ENCODE measurements at places on chromosomes 7 and 10.
A peak's percentile ranks its signal among the peaks of the same experiment; 100 is the strongest.

GRCh38 chr10:122112625-122113160, 123.7 kb downstream of the TACC2 start:
- DNase-seq = peak; percentile 21

DNA sequence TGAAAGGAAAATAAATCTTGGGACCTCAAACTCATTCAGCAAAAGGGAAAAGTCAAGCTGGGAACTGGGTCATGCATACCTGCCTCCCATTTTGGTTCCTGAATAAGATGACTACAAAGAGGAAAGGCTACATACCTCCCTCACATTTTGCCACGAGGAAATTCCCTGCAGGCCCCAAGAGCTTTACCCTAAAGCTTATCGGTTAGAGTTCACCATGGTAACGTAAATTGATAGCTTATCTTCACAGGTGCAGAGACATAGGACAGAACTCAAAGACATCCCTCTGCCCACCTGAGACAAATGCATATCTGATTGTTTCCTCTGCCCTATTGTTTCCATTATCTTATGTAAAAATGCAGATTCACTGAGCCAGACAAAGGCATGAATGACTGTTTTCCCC, 31.5 kb upstream of the GRB10 start:
- no peak for DNase-seq

GRCh38 chr10:114545071-114545470, 113.0 kb downstream of the ABLIM1 start:
- no peak for DNase-seq

GRCh38 chr10:125156196-125156595, 4.2 kb downstream of the CTBP2 start:
- DNase-seq = no peak

DNA sequence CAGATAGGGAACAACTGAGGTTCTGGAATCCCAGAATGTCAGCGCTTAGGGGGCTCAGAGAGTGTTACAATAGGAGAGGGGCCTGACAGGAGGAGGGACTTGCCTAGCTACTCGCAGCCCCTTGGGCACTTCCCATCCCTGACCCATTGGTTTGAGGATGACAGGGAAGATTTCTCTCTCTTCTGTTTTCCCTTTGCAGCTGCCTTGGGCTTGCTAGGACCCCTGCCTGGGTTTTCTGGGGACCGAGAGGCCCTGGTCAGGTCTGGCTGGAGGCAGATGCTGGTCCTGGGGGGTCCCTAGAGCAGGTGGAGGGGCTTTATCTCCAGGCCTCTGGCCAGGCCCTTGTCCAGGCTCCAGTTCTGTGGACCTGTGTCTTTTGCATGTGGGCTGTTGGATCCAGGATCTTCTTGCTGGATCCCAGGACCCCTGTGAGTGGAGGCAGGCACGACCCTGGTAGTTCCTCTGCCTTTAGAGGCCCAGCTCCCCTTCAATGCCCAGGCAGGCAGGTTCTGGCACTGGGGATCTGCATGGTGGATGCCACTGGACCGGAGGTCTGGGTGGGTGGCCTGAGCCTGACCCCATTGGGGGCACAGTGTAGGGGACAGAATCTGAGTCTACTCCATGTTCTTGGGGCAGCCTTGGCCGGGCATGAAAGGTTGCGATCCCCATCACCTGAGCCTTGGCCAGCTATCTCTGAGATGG, 26.9 kb downstream of the RAMP3 start:
- no peak for DNase-seq

DNA sequence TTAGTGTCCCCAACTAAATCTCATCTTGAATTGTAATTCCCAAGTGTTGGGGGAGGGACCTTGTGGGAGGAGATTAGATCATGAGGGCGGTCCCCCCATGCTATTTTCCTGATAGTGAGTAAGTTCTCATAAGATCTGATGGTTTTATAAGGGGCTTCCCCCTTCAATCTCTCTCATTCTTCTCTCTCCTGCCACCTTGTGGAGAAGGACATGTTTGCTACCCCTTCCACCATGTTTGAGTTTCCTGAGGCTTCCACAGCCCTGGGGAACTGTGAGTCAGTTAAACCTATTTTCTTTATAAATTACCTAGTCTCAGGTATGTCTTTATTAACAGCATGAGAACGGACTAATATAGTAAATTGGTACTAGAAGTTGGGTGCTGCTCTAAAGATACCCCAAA, 365.6 kb downstream of the ANKRD7 start:
- DNase-seq = no peak

DNA sequence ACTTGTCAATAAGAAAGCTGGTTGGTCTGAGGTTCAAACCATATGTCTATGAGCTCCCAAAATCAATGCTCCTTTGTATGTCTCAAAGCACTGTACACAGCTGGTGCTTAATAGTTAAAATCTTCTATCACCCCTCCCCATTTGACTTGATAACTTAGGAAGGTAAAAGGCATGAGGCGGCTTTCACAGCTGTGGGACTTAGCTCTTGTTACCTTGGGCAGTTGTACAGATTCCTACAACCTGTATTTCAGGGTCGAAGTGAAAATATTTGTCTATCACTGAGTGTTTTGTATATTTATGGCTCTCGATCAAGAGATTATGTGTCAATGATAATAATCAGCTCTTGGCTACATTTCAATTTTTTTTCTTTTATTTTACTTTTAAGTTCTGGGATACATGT, 992 bp upstream of the KIFBP start:
- no peak for DNase-seq

GRCh38 chr7:75637854-75638593, 100.7 kb downstream of the HIP1 start:
- DNase-seq = no peak

DNA sequence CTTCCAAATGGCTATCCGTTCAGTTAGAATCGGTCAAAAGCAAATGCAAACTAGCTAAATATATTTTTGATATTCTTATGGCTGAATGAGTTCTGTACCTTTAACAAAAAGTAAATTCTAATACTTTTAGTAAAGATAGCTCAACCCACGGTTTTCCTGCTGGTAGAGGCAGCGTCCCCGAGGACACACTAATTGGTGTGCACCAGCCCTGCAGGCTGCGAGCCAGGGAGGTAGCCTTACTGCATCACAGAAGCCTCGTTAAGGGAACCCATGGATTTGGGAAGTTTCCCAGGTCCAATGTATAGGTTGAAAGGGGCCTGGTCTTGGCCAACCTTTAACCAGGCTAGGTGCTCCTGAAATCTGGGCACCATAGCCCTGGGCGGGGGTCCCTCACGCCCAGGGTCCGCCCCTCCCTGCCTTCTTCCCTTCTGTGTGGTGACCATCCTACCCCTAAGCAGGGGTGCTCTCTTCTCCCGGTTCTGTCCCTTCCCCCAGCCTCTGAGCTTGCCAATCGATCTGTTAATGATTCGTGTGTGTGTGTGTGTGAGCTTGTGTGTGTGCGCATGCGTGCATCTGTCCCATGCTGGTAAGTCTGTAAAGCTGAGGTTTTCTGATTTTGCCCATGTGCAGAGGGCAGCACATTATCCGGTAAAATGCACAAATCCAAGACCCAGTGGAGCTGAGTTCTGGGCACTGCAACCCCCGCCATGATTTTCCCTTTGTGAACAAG, 191.7 kb downstream of the TCERG1L start:
- no peak for DNase-seq

- no peak for DNase-seq
Observed at GRCh38 chr7:30968294-30968693, 4.5 kb downstream of the GHRHR start.

DNA sequence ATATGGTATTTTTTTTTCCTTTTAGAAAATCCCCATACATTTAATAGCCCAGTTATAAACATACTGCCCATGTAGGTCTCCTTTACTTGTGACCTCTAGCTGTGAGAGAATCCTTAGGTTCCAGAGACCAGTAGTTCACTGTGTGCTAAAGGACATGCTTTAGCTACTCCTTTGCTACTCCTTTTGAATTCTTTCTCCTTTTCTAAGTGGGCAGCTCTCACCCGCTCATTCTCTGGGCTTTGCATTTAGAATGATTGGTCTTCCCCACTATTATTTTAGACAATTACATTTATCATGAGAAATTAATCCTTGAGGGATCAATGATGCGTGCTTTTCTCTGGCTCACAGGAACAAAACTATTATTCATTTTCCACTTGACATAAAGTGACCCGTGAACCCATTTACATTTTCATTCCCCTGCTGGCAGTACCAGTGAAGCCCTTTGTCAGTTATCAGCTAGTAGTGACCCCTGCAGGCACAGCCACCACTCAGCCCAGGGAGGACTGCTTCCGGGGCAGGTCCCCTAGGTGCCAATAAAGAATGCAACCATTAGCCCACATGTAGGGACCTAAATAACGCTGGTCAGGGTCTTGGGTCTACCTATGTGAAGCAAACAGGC, 844.3 kb downstream of the CNTNAP2 start:
- peak; percentile 2 for DNase-seq

- no peak for DNase-seq
Observed at GRCh38 chr7:16234493-16235146, 186.7 kb downstream of the CRPPA start.

DNA sequence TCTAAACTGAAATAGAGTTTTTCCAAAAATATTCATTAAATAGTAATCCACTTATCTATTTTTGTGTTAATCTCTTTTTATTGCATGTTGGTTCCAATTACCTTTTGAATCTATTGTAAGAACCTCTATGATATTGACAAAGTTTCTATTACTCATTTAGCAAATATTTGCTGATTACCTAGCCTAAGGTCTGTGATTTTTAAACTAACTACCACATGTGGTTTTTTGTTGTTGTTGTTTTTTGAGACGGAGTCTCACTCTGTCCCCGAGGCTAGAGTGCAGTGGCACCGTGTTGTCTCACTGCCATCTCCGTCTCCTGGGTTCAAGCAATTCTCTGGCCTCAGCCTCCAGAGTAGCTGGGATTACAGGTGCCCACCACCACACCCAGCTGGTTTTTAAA, 2.0 kb upstream of the ASB13 start:
- DNase-seq = no peak

DNA sequence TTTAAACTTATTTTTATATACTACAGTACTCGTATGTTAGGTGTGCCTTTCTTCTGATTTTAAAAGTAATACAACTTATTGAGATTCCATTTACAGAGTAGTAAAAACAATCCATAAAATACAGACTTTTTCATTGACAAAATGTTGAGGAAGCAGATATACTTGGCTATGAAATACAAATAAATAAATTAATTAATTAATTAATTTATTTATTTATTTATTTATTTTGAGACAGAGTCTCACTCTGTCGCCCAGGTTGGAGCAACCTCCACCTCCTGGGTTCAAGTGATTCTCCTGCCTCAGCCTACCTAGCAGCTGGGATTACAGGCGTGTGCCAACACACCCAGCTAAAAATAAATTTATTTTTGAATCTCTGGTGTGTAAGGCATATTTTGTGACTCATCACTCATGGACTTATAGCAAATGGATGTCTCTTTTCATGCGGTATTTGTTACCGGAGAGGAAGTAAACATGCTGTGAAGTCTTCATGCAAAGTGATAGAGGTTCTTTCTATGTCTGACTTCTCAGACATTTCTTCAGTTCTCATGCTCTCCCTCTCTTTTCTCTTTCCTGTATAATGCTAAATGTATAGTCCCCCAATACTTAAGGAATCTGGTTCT, 20.2 kb upstream of the SRPK2 start:
- no peak for DNase-seq

DNA sequence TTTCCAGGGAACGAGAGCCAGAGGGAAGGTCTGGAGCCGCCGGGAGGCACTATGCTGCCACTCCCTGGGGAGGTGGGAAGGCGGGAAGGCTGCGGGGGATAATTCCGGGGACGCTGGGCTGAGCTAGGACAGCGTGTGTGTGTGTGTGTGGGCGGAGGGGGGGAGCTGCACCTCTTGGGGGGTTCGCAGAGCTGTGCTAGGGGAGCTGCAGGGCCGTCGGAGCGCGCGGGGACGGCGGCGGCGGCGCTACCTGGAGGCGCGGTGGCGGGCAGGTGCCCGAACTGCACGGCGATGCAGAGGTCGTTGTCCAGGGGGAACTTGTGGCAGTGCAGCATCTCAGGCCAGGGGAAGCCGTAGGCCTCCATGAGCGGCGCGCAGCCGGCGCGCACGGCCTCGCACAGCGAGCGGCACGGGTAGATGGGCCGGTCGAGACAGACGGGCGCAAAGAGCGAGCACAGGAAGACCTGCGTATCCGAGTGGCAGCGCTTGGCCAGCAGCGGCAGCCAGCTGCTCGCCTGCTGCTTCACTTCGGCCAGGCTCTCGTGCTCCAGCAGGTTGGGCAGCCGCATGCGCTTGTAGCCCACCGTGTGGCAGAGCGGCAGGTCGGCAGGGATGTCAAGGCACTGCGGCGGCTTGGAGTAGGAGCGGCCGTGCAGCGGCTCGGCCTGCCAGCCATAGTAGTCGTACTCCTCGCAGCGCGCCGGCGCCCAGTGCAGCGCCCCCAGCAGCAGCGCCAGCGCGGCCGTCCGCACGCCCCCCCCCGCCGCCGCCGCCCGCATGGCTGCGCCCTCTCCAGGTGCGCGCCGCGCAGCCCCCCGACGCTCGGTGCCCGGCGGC, 526 bp downstream of the SFRP5 start:
- DNase-seq = no peak

DNA sequence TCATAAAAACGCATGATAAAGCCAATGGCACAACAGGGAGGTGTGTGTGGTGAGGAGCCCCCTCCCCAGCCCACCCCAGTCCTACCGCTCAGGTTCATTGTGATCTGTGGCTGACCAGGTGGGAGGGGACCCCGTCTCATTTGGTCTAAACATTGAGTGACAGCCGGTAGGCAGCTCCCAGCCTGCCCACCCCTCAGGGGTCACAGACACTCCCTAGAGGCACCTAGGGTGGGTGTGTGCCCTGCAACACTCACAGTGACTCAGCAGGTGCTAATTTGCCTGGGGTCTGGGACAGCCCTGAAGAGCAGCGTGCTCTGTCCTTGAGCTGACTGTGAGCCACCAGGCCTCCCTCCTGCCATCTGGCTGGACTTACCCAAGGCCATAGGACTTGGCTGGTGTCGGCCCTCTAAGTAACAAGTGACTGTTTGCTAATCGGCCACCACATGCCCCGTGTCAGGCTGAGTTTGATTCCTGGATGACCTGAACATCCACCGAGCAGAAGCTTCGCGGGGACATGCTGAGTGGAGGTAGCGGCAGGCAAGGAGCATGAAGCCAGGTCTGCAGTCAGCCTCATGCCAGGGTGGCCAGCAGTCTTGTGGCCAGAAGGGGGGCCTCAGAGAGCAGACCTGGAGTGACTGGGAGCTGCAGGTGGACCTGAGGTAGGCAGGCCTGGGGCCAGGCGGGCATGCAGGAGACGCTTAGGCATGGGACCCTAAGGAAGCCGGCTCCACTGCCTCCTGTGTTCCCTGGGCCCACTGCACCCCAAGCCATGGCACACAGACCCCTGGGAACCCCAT, 282.3 kb upstream of the SHH start:
- DNase-seq = no peak

DNA sequence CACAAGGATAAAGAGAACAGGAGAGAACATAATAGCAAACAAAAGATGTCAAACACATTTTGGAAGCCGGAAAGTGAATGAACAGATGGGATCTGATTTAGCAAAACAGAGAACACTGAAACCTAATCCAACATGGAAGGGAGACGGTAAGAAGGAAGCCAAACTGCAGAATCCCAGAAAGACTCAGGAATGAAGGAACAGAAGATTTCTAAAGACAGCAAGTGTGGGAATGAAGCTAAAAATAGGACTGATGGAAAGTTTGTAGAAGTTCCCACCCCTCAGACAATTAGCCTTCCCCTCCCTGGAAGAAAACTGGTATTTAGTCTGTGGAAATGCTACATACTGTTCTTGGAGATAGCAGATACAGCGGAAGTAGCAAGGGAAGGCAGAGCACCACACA, 40.8 kb downstream of the SLC16A12 start:
- no peak for DNase-seq

GRCh38 chr10:104342941-104343411, 4.7 kb upstream of the ITPRIP start:
- no peak for DNase-seq

Measured in globus pallidus (tissue), 1 donor.